ENCODE measurements at places on chromosomes 5 and 9.
A peak's percentile ranks its signal among the peaks of the same experiment; 100 is the strongest.

DNA sequence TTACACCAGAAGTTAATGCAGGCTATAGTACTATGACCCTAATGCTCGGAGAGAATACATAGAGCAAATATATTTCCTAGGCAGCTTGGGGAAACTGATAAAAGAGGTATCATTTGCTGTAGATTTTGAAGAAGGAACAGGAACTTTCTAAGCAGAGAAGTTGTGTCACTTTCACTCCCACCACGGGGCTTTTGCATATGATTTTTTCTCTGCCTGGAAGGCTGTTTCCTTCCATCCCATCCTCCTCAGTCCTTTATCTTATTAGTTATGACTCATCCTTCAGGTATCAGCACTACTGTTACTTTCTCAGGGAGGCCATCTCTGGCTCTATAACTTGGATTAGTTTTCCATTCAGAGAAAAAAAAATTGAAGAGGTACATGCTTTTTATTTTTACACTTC, 2006.1 kb upstream of the WWC1 start:
- no peak for DNase-seq

GRCh38 chr5:8897316-8897715, 648.6 kb downstream of the SEMA5A start:
- no peak for DNase-seq

DNA sequence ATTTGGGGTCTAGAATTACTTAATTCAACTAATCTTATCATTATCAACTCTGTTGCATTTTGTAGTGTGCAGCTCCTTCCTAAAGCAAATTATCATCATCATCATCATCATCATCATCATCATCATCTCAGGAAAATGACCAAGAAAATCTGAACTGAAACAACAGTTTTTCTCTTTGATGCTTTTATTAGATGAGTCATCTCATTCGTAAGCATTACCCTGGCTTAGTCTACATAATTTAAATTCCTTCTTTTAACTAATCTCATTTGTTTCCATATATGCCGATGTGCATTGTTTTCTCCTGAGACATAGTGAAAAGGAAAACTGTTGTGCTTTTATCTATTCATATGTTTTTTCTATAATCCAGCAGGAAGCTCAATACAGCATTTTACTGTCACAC, 173.0 kb upstream of the PDE4D start:
- DNase-seq: no peak

DNA sequence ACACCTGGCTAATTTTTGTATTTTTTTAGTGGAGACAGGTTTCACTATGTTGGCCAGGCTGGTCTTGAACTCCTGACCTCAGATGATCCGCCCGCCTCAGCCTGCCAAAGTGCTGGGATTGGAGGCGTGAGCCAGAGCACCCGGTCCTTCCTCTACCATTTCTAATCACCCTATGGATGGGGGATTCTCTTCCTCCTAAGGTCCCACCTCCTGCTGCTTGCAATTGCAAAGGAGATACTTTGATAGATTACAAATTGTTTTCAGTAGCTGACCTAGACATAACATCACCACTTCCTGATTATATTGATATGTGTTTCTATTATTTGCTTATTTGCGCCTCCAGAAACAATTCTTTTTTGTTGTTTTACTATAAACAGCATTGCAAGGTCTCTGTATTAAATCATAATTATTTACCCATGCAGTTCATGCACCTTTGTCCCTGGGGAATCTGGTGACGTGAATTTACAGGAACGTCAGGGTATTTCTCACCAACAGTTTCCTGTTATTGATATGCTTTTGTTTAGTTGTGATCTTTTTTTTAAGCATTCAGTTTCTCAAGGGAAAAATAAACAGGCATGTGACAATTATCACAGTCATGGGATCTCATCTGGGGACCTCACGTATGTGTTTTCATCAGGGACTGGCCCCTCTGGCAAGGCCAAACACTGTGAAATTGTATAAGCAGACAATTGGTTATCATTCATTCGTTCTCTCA, 43.2 kb downstream of the ESM1 start:
- DNase-seq: no peak

- no peak for DNase-seq
These were observed 389.1 kb downstream of the GADD45G start for GRCh38 chr9:89993678-89994630.

DNA sequence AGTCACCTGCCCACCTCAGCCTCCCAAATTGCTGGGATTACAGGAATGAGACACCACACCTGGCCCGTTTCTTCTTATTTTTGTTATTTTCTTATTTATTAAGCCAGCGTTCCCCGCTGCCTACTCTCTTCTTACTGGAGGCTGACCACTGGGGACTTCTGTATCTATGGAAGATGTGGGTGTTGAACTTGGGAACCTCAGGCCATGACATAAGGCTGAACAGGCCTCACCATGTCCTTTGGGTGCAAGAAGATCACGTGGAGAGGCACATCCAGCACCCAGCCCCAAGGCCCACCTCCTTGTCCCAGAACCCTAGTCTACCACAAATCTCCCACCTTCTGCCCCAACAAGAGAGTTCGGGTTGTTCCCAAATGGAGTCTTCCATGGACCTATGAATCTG, 59.4 kb upstream of the NEK6 start:
- no peak for DNase-seq

GRCh38 chr9:105510024-105510423, 47.9 kb upstream of the FKTN start:
- peak; percentile 19 for DNase-seq

- DNase-seq: no peak
These were observed 24.0 kb upstream of the ARSI start for GRCh38 chr5:150326707-150327106.

DNA sequence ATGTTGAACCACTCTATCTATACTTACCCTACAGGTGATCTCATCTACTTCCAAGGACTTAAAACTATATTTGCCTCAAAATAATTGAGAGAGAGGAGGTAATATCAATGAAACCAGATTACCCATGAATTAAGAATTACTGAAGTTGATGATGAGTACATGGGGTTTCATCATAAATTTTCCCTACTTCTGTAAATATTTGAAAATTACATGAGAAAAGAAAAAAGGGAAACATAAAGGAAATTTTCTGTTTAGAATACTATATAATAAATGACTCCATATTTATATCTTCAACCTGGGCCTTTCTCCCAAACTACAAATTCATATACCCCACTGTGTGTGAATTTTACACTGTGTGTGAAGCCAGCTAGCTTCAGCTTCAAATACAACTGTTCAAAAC, 2.6 kb downstream of the TSTD2 start:
- no peak for DNase-seq

DNA sequence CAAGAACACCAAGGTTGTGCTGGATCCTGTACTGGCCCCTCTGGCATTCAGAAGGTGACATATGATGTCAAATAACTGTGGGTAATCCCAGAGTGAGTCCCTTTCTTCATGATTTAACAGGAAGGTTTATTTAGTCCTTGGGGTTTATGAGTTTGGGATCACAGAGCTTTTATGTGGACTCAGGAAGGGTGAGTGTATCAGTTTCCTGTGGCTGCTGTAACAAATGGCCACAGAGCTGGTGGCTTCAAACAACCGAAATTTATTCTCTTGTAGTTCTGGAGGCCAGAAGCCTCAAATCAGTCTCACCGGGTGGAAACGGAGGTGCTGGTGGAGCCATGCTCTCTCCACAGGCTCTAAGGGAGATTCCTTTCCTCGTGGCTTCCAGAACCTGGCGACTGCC, 157.7 kb downstream of the MELK start:
- DNase-seq: no peak

GRCh38 chr5:5436203-5436760, 13.8 kb downstream of the ICE1 start:
- DNase-seq: no peak

DNA sequence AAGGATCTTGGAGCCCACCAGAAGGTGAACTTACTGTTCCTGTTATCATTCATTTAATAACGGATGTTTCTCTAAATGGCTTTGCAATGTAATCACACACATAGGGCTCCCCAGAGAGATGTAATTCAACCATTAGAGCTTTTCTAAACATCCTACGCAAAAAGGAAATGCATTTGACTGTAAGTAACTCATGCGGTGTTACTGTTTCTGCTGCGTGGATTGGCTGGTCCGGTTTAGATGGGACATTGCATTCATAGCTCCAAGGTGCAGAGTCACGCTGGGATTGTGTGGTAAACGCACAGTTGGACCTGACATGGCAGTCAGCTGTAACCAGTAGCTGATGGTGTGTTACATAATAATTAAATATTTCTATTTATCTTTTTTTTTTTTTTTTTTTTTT, 185.5 kb upstream of the OTULINL start:
- DNase-seq: no peak

- no peak for DNase-seq
These were observed 143.7 kb downstream of the SCAMP1 start for GRCh38 chr5:78503958-78504653.
